ENCODE measurements at places on chromosomes 5 and 9.

DNA sequence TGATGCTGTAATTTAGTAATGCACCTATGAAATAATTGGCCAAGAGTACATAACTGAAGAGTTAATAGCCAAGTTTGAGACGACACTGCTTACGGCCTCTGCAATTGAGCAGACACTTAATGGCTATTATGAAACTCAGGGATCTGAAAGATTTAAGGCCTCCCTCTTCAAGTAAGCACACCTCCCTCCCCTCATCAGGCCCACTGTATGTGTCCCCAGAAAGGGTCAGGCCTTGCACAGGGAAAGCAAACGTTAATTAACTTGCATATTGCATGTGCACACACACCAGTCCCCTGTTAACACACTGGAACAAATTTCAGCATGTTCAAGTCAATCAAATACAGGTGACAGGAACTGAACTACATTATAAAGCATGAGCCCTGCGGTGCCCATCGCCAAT is 163.6 kb downstream of the SPOCK1 start:
- no peak for DNase-seq

DNA sequence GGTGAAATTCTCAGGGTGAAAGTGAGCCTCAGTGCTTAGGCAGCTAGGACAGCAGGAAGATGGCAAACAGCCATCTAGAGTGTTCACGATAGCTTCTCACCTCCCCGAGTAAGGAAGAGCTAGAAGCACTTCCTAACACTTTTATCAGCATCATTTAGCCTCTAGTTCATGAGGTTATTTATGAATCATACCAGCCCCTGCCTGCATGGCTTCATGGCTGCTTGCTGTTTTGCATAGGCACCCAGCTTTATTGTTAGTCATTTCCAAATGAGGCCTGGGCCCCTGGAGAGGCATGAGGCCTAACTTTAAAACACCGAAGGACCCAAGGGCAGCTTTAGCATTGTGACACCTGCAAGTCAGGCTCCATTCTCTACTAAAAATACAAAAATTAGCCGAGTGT is 134.9 kb upstream of the PANK3 start:
- no peak for DNase-seq

DNA sequence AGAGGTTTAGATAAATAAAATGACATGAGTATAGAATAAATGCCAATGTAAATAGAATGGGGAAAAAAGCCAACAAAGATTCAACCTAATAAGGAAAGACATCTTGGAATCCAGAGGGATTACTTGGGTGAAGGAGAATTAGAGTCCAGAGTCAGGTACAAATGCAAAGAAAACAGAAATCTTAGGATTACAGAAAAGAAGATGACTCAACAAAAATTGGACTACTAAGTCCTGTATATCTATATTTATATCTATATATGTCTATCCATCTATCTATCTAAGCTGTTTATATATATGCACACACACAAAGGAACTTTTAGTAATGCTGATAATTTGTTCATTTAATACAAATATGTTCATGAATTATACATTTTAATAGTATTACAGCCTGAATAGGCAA is 27.6 kb downstream of the FAM174A start:
- no peak for DNase-seq

- no peak for DNase-seq
These were observed 22.2 kb downstream of the VAV2 start for GRCh38 chr9:133969681-133970580.

GRCh38 chr5:140246378-140247122 is 56.4 kb downstream of the PFDN1 start:
- DNase-seq: no peak

- DNase-seq: no peak
These were observed 1.5 kb downstream of the ASS1 start for GRCh38 chr9:130446101-130446861.

- no peak for DNase-seq
These were observed 273.4 kb downstream of the DENND1A start for GRCh38 chr9:123656565-123656964.

DNA sequence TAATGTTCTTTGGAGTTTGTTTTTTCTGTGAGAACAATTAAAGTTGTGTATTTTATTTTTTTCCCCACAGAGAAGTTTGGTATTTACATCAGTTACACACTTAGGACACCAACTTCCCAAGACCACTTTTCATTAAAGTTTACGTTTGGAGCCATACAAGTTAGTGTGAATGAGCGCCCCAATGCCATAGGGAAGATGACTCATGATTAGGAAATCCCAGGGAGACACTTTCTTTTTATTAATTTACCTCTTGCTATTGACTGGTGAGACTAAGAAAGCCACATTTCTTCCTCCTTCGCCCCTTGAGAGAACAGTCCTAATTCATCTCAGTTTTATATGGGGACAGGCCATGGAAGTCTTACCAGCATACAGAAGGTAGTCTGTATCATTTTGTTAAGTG is 57.1 kb downstream of the EDIL3 start:
- DNase-seq: no peak

GRCh38 chr9:69222970-69223369 is 48.9 kb downstream of the TJP2 start:
- DNase-seq: no peak

- no peak for DNase-seq
These were observed 278.3 kb upstream of the PTGER4 start for GRCh38 chr5:40401284-40402006.

GRCh38 chr9:3858961-3859360 is 333.2 kb upstream of the RFX3 start:
- no peak for DNase-seq

DNA sequence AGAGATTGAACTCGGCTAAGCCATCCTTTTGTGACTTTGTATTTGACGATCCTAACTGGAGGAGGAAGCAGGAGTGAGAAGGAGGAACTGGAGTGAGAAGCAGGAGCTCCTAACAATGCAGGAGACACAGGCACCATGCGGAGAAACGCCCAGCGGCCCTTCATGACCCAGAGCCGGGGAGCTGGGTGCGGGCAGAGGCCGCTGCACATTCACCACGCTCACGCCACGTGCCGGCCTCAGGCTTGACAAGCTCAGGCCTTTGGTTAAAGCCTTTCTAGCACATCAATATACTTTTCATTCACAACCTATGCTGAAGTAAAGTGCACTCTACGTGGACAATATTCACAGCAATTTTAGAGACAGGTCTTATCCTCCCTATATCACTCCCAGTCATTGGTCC is 124.8 kb upstream of the FAM120A start:
- DNase-seq: no peak

DNA sequence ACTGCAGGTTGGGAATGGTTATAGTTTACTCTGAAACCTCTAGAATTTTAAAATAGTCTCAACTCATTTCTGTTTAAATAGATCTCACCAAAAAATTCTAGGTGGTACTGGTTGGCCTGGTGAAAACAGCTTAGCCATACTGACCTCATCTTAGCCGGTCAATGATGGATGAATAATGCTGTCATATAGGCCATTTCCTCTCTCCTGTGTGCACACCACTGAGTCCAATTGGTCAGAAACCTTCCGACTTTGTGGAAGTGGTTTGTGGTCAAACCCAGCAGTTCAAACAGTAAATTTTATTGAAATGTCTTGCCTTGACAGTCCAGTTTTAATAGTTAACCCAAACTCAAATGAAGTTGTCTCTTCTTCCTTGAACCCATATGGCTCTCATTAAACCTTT is 98.6 kb downstream of the GIN1 start:
- no peak for DNase-seq

DNA sequence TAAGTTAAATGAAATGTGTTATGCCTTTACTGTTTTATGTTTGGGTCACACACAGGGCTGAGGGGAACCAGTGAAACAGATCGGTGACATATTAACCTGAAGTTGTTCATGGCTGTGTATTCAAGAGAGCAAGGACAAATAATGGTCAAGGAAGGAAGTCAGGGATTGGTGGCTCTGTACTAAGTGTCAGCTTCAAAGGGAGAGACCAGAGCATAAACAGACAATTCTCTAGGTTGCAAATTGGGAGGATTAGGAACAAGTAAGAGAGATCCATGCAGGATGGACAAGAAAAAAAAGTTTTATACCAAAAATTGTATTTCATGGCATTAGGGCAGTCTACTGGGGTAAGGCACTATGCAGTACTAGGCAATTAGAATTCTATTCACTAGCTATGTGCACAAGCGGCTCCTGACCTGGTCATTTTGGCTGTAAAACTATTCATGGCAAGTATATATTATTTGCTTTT is 156.3 kb downstream of the PLPPR1 start:
- DNase-seq: no peak

DNA sequence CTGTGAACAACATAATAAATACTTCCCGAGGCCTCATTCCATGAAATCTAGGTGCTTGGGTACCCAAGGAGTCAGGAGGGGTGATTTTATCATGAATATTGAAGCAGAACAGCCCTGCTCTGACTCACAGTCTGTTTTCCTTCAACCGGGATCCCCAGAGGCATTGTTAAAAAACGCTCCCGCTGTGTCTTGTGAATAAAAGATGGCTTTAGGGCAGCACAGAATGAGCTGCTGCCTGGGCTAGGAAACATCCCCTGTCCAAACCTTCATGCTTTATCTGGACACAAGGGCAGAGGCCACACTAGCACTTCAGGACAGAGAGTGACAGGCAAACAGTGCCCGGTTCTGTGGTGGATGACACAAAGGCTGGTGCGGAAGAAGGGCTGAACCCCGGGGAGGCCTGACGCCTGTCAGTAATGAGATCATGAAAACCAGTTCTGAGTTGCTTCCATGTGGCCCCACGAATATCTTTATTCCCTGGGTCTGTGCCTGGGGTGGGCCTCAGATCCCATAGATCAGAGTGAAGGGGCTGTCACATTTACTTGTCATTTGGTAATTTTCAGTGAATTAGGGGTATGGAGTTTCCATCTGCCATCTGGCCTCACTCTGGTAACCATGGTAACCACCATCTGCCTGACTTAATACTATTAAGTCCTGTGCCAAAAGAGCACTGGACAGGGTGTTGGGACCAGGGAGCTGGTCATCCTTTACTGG is 2.6 kb downstream of the IGFBPL1 start:
- DNase-seq: no peak
